ENCODE measurements at places on chromosomes 7 and 10. TPM values are rescaled to one million over a fixed set of nuclear protein-coding genes. Genes with fewer than 3 reads are reported as not detected.

- no peak for DNase-seq
Measured at GRCh38 chr7:90119178-90119971, 34.9 kb upstream of the STEAP1 start.

GRCh38 chr7:139588632-139589031, 65.1 kb downstream of the CLEC2L start:
- DNase-seq, result peak; percentile 53

Gene NFE2L3
- total RNA-seq, result 57.1 TPM

DNA sequence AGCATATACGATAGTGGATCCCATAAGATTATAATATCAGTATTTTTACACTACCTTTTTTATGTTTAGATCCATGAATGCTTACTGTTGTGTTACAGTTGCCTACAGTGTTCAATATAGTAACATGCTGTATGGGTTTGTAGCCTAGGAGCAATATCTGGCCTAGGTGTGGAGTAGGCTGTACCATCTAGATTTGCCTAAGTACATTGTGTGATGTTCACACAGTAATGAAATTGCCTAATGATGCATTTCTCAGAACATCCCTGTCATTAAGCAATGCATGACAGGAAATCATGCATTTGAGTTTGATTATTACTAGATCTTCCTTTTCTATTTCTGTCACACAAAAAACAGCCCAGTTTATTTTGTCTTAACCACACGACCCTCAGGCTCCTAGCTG, 14.5 kb downstream of the CBX3 start:
- no peak for DNase-seq

DNA sequence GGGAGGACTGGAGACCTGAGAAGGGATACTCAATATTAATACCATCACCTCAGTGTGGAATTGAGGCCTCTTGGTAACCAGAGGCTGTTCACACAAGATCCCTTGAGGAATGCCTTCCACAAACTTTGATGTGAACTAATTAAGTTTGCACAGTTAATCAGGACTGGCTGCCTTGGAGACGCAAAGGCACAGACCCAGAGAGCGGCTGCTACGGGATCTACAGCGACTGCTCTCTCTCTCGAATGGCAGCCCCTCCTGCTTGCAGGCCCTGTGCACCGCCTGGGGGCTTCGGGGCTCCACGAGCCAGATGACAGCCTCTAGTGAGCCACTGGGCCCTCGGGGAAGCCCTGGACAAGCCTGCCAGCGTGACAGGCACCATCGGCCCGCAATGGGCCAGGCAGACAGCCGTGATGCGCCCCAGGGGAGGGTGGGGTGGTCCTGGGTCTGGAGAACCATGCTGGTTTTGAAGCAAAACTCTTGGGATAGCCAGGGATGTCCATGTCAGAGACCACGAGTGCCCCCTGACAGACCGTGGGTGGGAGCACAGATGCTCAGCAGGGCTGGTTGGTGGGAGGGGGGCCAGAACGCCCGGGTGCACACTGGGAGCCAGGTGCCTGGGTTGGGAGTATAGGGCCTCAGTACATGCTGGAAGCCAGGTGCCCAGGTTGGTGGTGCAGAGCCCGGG, 195.6 kb downstream of the ELFN1 start:
- no peak for DNase-seq

DNA sequence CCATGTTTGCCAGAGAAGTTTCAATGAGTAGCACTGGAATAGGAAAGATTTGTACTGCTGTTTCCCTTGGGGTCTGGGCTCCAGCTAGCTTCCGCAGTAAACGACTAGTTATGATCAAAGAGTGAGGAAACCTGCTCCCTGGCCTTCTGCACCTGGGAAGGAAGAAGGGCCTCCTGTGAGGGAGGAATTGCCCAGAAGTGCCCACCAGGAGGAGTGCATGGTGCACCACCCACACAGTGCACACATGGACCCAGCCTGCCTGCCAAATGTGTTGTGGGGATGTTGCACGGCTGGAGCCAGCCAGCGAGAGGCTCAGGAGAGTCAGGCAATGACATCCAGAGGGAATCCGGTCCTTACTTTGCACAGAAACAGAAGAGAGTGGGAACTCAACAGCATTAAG, 27.0 kb upstream of the FAM107B start:
- DNase-seq, result no peak

DNA sequence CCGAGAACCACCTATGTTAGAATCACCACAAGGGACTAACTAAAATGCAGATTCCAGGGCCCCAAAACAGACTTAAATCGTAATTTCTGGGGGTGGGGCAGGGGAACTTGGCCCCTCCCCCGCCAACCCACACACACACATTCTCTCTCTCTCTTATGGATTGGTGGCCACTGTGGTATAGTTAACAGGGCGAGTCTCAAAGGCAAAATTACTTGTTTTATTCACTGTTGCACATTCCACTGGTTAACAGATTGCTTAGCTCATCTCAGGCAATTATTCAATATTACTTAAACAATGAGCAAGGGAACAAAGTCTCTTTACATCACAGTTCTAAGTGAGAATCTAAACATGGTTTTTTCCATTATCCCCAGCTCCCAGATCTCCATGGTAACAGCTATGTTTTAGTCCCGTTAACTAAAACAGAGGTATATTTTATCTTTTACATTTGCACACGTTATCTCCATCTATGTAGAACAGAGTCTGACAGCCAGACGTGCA, 38.5 kb downstream of the IGF2BP3 start:
- DNase-seq, result no peak

Measured in kidney epithelial cell (primary cell).